ENCODE measurements at places on chromosomes 4 and X.

- peak; percentile 74 for DNase-seq
These were observed 100.8 kb downstream of the ANXA3 start for GRCh38 chr4:78652282-78652876.

DNA sequence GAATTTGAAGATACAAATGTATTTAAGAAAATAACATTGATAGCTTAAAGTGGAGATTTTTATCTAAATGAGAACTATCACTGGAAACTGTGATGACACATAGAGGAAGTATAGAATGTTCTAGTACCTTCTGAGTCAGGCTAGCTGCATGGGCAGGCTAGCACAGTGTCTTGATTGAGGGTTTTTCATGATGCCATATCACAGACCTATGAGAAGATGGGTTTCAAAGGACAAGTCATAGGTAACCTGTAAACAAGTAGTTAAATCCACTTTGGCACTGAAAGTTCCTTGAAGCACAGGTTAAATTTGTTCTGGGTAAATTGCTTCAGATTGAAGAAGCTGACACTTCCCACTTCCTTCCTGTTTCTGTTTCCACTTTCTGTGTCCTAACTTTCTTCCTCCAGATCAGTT is 48.2 kb upstream of the CDKN2AIP start:
- no peak for DNase-seq

DNA sequence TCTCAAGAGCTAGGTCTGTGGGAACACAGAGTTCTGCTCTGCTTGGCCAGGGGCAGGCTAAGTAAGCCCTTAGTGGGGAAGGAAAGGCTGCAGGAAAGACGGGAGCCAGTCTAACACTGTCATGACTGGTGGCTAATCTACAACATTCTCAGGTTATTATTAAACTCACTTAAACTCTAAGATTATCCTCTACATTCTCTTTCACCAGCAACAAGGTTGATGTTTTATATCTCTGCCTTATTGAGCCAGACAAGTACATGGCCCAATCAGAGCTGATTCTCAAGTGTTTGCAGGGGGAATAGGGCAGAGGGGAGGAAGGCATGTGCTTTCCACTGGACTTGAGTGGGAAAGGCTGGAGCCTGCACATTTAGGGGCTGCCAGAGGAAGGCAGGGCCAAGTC is 50.9 kb upstream of the FAM241A start:
- no peak for DNase-seq

- DNase-seq: no peak
These were observed 243.0 kb upstream of the FSTL5 start for GRCh38 chr4:162406637-162407365.

All from AG10803 (cell line).